Left lung (tissue), 14 donors: ENCODE measurements at places on chromosomes 3 and 15.
A peak's percentile ranks its signal among the peaks of the same experiment; 100 is the strongest.

GRCh38 chr3:115864911-115865310, 241.6 kb downstream of the GAP43 start:
- DNase-seq = peak; percentile 59

DNA sequence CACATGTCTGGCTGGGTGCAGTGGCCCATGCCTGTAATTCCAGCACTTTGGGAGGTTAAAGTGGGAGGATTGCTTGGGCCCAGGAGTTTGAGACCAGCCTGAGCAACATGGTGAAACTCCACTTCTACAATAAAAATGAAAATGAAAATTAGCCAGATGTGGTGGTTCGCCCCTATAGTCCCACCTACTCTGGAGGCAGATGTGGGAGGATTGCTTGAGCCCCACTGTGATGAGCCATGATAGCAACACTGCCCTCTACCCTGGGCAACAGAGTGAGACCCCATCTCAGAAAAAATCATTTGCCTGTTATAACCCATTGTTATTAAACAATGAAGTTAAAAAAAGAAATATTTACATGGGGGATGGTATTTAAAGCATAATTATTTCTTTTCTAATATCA, 240.1 kb upstream of the ZPLD1 start:
- no peak for DNase-seq

DNA sequence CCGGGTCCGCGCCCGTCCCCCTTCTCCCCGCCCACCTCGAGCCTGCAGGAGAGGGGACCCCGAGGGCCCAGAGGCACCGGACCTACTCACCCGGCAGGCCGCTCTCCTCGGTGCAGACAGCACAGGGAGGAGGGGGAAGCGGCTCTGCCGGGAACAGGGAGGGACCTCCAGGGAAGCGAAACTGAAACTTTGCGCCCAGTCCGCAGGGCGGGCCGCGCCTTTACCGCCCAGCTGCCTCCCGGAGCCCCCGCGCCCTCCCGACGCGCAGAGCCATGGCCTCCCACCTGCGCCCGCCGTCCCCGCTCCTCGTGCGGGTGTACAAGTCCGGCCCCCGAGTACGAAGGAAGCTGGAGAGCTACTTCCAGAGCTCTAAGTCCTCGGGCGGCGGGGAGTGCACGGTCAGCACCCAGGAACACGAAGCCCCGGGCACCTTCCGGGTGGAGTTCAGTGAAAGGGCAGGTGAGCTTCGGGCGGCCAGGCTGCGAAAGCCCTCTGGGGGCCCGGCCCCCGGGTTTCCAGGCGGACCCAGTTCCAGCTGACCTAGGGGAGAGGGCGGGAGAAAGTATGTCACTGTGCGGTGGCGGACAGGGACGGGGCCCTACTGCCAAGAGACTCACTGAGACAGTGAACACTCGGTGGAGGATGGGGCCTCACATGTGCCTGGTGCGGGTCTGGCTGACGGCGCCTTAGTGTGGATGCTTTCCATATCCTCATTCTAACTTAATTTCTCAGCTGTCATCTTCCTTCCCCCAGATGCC, at the start of the genes DTX3L and PARP9:
TSS of gene DTX3L (plus strand) at position 184 of the 758 bp plus-strand sequence. CDS start at position 273, 89 bp downstream.
TSS of gene PARP9 (minus strand) at position 146 of the 758 bp plus-strand sequence. CDS start 4,680 bp downstream, outside the sequence.
- peak; percentile 77 for DNase-seq

GRCh38 chr3:133388696-133389395, 11.0 kb upstream of the BFSP2 start:
- DNase-seq = no peak

DNA sequence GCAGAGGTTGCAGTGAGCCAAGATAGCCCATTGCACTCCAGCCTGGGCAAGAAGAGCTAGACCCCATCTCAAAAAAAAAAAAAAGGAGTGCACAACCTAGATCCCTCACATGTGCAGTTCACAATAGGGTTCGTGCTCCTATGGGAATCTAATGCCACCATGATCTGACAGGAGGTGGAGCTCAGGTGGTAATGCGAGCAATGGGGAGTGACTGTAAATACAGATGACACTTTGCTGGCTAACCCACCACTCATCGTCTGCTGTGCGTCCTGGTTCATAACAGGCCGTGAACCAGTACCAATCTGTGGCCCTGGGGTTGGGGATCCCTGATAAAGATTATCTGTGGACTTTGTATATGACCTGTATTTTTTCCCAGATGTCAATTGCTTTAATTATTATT, 16.7 kb downstream of the USP8 start:
- DNase-seq = no peak

GRCh38 chr3:191809326-191809949, 348.5 kb downstream of the PYDC2 start:
- no peak for DNase-seq

DNA sequence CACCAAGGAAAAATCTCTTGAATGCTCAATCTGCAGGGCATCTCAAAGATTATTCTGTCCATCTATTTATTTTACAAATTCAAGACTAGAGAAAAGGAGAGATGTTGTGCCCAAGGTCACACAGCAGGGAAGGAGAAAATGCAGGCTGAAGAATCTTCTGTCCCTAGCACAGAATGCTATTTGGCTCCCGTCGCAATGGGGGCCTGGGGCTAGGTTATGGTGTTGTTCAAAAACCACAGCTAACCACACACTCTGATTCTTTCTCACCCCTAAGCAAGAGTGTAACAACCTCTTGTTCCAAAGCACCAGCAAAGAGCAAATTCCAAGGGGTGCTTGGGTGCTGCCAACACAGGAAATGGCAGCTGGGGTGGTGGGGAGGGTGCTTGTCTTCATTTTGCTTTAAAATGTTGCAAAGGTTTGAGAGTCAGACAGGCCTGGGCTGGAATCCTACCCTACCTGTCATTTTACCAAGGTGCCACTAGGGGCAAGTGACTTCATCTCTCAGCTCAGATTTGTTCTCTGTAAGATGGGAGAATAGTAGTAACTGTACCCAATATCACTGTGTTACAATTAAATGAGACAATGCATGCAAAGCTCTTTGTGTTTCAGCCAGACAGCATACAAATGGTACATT, 112.5 kb downstream of the ADAMTS9 start:
- no peak for DNase-seq

DNA sequence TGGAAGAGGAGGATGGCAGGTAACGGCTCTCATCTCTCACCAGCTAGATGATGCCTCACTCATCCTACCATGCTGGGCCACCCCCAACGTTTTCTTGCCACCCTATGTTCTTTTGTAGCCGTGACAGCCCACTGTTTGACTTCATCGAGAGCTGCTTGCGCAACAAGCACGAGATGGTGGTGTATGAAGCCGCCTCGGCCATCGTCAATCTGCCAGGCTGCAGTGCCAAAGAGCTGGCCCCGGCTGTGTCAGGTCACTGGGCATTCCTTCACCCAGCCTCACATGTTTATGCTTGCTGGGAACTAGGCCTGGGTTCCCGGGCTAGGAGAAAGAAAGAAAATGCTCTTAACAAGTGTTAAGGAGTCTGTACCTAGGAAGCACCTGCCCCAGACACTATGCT, 8.2 kb downstream of the COPG1 start:
- no peak for DNase-seq

- no peak for DNase-seq
Observed at GRCh38 chr3:149087208-149087607, 875 bp upstream of the HLTF start.

- DNase-seq = no peak
Observed at GRCh38 chr3:20743553-20744321, 557.7 kb upstream of the SGO1 start.

- no peak for DNase-seq
Observed at GRCh38 chr3:52523386-52524257, 10.0 kb downstream of the NT5DC2 start.

GRCh38 chr15:63436341-63436740, 54.7 kb upstream of the CA12 start:
- DNase-seq = no peak

DNA sequence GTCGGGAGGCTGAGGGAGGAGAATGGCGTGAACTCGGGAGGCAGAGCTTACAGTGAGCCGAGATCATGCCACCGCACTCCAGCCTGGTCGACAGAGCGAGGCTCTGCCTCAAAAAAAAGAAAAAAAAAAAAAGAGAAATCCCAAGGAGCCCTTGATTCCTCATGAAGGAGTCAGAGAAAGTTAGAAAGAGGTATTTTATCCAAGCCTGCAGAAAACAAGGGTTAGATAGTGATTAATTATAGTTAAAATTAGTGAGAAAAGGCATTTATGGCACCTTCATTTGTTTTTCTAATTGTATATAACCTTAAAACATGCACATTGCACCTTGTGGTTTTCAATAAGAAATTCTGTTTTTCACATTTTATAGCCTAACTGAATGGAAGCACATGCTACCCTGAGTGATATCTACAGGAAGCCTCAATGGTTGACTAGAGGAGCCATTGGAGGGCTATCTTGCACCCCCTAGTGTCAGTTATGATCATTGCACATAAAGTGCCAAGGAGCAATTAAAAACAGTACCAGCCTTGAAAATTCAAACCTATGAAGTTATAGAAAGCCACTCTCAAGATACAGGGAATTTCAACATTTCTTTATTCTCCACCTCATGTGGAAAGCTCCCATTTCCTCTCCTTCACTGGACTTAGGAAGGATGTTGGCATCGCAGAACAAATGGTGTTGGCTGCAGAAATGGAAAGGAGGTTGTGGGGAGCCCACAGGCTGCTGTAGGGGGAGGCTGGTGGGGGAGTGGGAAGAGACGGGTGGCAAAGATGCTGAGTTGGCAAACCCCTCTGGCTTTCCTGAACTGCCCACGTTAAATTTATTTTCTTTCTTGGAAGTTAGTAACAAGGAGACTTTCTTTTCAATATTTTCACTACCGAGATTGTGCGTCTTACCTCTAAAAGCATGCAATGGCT, 48.5 kb downstream of the ITGA11 start:
- no peak for DNase-seq

DNA sequence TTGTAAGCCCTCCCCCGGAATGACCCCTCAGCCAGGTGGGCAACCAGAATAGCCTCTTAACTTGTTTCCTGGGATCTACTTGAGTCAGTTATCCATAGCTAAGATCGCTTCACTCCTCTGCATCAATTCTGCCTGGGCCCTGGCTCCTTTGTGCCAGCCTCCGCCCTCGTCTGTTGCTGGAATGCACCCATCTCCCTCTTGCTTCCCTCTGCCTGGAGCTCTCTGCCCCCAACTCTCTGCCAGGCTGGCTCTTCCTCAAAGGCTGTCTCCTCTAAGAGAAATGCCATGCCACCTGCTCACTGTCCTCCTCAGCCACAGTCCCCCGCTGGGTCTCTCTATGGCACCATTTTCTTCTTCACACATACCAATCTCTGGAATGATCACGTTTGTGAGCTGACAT, 240.8 kb downstream of the ADAMTS17 start:
- DNase-seq = no peak

GRCh38 chr3:66531256-66531655, 30.4 kb upstream of the LRIG1 start:
- DNase-seq = no peak

GRCh38 chr3:9379327-9379726, 16.5 kb downstream of the THUMPD3 start:
- no peak for DNase-seq

GRCh38 chr15:81184188-81184587, 12.5 kb upstream of the IL16 start:
- no peak for DNase-seq

DNA sequence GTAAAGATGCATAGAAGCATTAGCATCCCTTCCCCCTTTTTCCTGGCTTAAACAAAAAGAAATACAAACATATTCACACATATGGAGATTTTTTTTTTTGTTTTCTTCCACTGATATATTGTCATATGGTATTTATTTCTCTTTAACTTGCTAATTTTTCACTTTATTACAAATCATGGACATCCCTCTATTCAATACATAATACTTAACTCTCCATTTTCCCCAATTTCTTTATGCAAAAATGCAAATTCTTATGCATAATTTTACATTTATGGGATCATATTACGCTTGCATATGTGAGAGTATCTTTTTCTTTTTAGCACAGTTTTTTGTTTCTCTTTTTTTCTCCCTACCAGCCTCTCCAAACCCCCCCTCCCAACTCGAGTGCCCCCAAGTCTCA, 48.8 kb downstream of the CCR3 start:
- DNase-seq = no peak

DNA sequence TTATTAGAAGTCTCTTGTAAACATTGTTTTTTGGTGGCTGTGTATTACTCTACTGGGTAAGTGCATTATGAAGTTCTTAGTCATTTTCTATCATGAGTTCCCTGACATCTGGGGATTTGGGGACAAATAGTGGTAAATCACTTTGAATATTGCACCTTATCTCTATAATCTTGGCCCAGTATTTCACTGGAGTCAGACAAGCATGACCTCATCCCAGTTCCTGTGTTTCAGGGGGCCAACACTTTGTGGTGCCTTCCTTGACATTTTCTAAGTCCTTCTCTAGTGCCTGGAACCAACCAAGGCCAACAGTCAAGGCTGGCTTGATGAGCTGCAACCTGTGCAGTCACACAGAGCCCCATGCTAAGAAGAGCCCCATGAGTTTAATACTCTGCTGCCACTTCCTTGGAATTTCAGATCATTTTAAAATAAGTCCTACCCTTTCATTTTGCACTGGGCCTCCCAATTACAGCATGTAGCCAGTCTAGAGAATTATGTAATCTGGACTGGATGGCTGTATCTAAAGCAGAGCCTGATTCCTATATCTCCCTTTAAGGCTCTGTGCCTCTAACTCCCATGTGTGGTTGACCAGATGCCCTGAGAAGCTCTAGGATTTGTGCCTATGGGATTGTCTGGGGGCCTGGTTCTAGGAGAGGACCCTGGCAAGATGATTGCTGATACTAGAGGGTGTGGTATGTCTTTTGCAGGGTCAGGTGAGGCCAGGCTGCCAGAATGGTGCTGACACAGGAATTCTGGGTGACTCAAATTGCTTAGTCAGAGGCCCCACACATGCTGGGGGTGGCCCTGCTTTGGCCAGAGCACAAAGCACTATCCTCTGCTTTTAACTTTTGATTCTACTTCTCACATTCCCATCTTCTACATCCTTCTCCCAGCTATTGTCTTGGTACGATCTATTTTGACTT, 319.6 kb upstream of the TBC1D5 start:
- DNase-seq = no peak

GRCh38 chr3:133532951-133533350, 40.5 kb upstream of the CDV3 start:
- DNase-seq = no peak

GRCh38 chr15:31019986-31020385, 28.6 kb upstream of the MTMR10 start:
- DNase-seq = no peak

DNA sequence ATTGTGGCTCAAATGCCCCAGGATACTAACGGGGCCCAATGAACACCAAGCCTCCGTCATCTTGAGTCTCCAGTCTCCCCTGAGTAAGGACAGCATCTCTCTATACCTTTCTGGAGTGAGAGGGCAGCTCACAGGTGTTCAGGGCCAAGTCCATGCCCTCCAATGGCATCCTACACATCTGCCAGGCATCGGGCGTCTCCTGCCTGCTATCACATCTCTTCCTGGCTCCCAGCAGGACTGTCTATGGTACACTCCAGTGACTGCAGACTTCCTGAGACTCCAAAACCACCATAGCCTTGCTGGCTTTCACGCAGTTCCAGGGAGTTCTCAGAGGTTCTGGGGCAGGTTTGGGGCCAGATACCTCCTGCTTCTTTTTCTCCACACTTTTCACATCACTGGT, 28.3 kb downstream of the CX3CR1 start:
- no peak for DNase-seq

GRCh38 chr3:119930286-119930685, 148.4 kb downstream of the NR1I2 start:
- DNase-seq = no peak

- DNase-seq = no peak
Observed at GRCh38 chr15:88194162-88194561, 62.4 kb downstream of the NTRK3 start.
